ENCODE measurements at places on chromosomes 1 and 21. TPM values are rescaled to one million over a fixed set of nuclear protein-coding genes. Genes with fewer than 3 reads are reported as not detected.

GRCh38 chr1:156725683-156726280 lies 2.5 kb upstream of the METTL25B start:
- H3K4me1 ChIP-seq: peaks cover 28% of the 10 kb centered on the region
- peak overlapping the region; percentile 5 for H3K4me3 ChIP-seq
- DNase-seq: peak; percentile 94
- H3K27me3 ChIP-seq: no peaks in the 10 kb centered on the region
- peaks cover 14% of the 10 kb centered on the region for H3K36me3 ChIP-seq
- H3K27ac ChIP-seq: no peak overlapping the region

The SORT1 gene
- total RNA-seq: 25.9 TPM

GRCh38 chr1:235913311-235913710 lies 46.6 kb upstream of the LYST start:
- H3K4me3 ChIP-seq: no peak overlapping the region
- peaks cover 7% of the 10 kb centered on the region for H3K4me1 ChIP-seq
- no peak overlapping the region for H3K27ac ChIP-seq
- no peaks in the 10 kb centered on the region for H3K27me3 ChIP-seq
- H3K36me3 ChIP-seq: no peaks in the 10 kb centered on the region
- no peak for DNase-seq

DNA sequence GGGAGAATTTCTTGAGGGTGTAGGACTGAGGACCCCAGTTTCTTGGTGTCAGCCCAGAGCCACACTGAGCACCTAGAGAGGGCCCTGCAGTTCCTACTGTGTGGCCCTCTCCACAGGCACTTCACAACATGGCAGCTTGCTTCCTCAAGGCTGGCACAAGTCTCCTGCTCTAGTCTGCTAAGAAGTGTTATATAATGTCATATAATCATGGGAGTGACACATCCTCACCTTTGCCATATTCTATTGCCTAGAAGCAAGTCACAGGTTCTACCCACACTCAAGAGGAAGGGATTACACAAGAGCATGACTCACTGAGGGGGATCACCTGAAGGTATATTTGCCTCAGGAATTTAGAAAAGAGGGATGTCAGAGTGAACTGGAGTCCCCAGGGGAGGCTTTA lies 5.5 kb upstream of the SNX27 start:
- H3K4me1 ChIP-seq: no peaks in the 10 kb centered on the region
- no peaks in the 10 kb centered on the region for H3K36me3 ChIP-seq
- DNase-seq: no peak
- no peaks in the 10 kb centered on the region for H3K27me3 ChIP-seq
- H3K4me3 ChIP-seq: no peak overlapping the region

DNA sequence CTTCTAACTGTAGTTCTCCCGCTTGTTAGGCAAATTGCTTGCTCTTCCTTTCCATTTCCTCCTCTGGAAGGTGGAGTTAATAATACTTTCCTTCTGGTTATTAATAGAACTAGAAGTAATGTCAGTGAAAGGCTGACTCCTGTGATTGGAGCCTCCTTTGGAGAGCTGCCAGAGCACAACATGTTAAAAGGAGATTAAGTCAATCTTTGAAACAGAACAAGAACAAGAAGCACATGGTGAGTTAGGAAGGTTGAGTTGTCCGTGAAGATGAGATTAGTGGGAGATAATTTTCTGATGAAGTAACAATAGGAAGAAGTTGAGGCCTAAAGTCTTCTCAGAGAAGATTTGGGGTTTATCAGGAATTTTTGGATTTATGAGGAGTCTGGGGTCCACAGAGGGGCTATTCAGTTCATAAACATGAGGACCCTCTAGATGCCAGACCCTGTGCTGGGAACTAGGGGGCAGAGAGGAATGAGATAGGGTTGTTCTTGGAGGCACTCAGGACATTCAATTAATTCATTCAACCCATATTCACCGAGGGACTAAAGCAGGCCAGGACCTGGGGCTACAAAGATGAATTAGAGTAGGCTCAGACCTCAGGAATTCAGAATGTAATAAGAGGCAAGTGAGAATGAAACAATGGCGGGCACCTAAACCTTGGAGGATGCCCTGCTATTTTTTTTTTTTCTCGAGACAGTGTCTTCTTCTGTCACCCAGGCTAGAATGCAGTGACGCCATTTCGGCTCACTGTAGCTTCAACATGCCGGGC lies 40.7 kb upstream of the DHCR24 start:
- H3K4me1 ChIP-seq: peaks cover 29% of the 10 kb centered on the region
- DNase-seq: peak; percentile 65
- H3K27me3 ChIP-seq: no peaks in the 10 kb centered on the region
- no peak overlapping the region for H3K4me3 ChIP-seq
- peak overlapping the region; percentile 85 for H3K27ac ChIP-seq
